ENCODE measurements at places on chromosomes 3 and 15.

GRCh38 chr3:58055314-58055713, 47.1 kb downstream of the FLNB start:
- DNase-seq: no peak

DNA sequence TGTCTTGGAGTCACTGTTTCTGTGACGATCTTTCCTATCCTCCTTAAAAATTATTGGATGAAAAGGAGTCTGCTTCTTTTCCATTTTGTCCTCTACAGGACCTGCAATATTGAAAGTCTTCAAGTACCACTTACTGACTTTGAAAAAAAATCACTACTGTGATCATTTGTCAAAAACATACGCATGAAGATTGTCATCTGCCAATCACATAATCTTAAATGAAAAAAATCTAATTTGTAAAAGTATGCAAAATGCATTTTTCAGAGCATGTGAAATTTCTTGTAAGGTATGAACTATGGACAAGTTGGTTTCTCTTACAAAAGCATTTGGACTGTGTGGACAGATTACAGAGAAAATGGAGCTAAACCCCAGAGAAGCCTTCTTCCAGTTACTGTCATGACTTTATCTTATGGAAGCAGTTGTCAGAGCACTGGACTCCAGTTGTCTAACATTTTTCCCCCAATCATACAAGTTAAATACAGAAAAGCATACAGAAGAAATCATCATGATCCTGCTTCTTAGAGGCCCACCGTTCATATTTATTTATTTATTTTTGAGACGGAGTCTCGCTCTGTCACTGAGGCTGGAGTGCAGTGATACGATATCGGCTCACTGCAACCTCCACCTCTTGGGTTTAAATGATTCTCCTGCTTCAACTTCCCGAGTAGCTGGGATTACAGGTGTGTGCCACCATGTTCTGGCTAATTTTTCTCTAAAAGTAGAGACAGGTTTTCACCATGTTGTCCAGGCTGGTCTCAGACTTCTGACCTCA, 3.4 kb upstream of the PXK start:
- no peak for DNase-seq

GRCh38 chr3:132378846-132379245, 38.5 kb upstream of the DNAJC13 start:
- no peak for DNase-seq

DNA sequence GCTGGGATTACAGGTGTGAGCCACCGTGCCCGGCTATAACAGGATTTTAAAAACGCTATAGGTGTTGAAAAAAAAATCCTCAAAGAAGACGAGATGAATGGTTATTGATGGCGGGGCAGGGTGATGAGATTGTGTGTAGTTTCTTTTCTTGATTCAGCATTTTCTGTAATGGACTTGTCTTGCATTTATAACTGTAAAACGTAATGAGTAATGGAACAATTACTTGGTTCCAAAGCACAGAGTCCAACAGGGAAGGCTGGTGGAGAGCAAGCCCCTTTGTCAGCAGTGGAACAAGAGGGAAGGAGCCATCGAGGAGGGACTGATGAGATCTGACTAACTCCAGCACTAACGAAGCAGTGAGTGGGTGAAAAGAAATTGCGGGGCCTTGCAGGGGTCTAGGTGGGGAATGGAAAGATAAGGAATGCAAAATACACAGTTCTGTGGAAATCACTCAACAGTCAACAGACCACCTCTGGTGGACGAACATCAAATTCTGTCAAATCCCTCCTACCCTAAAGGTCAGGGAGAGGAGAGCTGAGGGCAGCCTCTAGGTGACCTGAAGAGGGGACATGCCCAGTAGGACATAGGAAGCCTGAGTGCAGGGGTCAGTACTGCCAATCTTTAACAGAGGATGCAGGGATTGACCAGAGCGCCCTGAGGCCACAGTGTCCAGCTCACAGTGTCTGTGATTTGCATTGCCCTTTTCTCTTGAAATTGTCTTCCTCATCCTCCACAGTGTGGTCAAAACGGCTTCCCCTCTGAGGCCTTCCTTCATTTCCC, 23.1 kb upstream of the CDCP1 start:
- DNase-seq: no peak

- no peak for DNase-seq
Measured at GRCh38 chr3:155807823-155808222, 1.7 kb upstream of the C3orf33 start.

- DNase-seq: no peak
Measured at GRCh38 chr3:131474115-131474514, 28.7 kb downstream of the MRPL3 start.

Data from NCI-H1436 treated with DMSO at 0.1 percent for 48 hours (cell line).